ENCODE measurements at places on chromosomes 13 and 19.

DNA sequence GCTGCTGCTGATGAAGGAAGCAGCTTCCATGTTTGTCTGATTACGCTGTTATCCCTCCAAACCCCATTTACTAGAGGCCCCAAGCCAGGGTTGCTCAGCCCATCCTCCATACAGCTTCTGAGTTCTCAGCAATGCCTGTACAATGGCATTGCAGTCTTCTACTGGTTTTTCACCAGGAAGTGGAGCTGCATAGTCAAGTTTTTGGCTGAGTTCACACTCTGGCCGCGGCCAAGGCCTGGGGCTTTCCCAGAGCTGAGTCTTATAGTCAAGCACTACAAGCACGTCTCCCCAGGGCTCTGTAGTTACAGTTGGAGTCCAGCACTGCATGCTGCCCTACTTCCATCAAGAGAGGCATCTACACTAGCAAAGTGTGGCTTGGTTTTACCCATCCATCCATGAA, 182.5 kb downstream of the POU4F1 start:
- DNase-seq = no peak

DNA sequence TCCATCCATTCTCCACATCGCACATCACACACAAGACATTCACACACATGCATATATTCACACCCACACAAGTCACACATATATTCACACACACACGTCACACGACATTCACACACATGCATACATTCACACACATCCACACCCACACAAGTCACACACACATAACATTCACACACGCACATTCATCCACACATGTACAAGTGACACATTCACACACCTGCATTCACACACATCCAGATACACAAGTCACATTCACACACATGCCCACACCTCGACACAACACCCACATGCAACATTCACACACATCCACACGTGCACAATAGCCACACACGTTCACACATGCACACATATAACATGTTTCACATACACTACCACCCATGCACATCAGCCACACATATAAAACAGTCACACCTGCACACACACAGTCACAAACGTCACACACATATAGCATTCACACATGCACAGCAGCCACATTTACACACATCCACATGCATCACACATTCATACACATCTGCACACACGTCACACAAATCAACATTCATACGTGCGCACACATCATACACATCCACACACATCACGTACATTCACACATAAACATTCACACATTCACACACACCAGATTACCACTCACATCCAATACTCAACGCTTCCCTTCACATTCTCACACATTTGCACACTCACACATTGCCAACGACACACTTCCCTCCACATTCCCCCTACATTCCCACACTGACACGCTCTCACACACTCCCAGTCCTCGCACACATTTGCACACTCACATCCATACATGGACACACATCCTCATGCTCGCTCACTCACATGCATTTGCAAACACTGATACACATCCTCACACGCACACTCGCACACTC, 41.0 kb downstream of the ANKRD10 start:
- no peak for DNase-seq

GRCh38 chr13:23867027-23867491, 22.1 kb downstream of the MIPEP start:
- no peak for DNase-seq

- DNase-seq = no peak
These were observed 29.5 kb downstream of the UNC13A start for GRCh38 chr19:17658666-17659065.

- DNase-seq = no peak
These were observed 48.1 kb downstream of the PSG1 start for GRCh38 chr19:42831221-42832019.

- no peak for DNase-seq
These were observed 1.9 kb upstream of the LMTK3 start for GRCh38 chr19:48513289-48514122.

DNA sequence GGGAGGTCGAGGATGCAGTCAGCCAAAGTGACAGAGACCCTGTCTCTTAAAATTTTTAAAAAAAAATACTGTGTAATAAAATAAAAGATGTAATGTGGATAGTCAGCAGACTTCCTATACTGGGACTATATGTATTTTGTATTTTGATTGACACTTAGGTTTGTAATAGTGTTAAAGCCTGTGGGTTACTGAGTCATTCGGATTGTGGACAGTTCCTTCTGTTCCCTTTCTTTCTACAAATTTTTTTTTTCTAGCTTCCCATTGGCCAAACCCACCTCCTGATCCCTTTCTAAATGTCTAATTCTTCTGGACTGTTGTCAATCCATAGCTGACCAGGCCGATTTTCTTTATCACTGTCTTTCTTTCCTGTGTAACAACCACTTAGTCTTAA, 108.0 kb downstream of the DNAJC3 start:
- DNase-seq = no peak

DNA sequence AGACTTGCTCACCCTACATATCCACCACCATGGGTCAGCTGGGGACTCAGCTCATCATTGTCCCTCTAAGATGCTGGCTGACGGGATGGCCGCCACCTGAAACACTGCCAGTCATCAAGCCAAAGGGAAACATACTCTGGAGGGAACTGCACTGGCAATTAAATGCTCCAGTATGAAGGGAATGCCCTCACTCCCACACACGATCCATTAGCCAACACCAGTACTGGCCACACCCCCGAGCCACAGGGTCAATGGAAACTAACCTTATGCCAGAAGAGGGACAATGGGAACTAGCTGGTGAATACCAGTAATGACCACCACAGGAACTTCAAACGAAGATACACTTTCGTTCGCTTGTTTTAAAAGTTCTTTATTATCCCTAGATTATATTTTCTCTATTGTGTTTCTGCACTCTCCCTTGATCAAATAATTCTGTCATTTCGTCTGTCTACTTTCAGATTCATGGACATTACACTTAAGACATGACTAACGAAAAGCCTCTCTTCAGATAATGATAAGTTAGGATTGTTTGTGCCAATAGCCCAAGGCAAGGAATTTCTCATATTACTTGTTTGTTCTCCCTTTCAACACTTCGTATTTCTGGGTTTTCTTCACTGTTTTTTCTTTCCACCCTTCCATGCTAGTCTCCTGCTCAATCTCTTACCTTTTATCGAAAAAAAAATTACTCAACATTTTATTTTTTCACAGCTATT, 1.7 kb upstream of the ZNF507 start:
- no peak for DNase-seq

DNA sequence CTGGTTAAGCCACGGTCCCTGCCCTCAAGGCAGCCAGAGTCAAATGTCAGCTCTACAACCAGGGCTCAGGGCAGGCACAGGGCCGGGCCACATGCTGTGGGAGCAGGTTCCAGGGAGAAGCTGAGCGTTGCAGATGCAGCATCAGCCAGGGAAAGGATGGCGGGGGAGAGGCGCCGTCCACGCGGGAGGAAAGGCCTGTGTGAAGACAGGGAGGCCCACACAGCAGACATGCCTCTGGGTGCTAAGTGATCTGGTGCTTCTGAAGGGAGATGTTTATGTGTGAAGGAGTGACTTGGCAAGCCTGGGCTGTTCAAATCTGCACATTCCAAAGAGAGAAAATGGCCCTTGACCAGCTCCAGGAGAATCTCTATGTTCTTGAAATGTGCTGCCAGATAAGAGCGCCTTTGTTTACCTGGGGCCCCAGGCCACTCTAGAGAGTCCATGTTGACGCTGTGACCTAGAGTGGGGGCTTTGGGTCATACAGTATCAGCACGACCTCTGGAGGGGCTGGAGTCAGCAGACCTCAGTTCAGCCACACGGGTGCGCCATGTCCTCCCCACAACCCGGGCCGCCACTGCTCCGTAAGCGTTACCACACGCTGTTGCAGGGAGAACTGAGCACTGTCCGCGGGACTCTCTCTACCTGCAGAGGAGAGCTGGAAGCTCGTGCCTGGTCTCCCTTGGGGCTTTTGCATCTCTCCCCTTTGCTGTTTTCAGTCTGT, 15.9 kb upstream of the ATF5 start:
- no peak for DNase-seq

GRCh38 chr13:27977476-27978300, 8.6 kb upstream of the CDX2 start:
- no peak for DNase-seq

- no peak for DNase-seq
These were observed 431.2 kb downstream of the KCTD12 start for GRCh38 chr13:76454991-76455390.

DNA sequence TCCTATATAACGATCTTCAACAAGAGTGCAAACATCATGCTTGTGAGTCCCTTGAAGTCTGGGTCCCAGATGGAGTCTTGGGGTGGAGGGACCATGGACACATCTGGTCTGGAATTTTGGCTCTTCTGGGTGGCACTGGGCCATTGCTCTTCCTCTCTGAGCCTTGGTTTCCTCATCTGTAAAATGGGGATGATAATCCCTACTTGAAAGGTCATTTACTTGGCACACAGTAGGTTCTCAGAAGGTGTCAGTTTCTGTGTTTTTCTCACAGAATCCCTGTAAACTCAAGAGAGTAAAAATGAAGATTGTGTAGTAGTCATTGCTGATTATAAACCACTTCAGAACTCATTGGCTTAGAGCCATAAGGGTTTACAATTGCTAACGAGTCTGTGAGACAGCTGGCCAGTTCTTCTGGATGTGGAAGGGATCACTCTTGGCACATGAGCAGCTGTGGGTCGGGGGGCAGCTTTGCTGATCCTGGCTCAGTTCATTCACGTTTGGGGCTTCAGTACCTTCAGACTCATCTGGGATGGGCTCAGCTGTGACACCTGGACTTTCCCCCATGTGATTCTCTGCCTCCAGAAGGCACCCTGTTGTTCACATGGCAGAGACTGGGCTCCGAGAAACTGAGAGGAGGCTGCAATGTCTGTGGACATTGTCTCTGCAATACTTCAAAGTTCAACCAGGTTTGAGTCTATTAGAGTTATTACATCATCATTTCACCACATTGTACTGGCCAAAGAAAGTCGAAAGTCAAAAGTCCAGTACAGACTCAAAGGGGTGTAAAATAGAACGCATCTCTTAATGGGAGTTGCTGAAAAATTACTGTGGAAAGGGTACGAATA, 7.8 kb downstream of the CYP4F12 start:
- DNase-seq = no peak

- DNase-seq = no peak
These were observed 287.1 kb downstream of the OXGR1 start for GRCh38 chr13:96707146-96707545.

GRCh38 chr13:58583966-58584365, 952.4 kb downstream of the PCDH17 start:
- DNase-seq = no peak

DNA sequence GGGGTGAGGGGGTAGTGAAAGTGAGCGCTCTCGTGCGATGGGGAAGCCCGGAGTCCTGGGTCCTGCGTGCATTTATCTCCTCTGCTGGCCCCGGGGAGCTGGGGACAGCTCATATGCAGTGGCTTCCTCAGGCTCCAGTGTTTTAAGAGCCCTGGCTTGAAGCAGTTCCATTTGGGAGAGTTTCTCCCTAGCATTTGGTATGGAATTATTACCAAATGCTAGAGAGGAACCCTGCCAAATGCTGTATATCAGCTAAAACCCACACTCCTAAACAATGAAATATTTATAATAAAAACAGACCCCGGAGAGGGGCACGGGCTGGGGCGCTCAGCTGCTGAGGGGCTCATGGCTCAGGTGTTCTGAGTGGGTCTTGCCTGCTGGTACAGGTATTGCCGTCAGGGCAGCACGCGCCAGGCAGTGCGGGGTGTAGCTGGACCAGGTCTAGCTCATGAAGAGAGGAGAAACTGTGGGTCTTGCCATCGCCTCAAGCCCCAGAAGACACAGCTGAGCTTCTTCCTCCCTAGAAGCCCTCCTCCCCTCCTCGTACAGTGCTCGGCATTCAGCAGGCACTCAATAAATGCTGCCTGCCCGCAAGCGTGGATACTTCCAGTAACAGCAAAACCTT, 163.6 kb upstream of the ZNF536 start:
- DNase-seq = no peak

- no peak for DNase-seq
These were observed 386 bp downstream of the GIPR start for GRCh38 chr19:45668342-45668871.

- DNase-seq = no peak
These were observed 778 bp downstream of the ZNF230 start for GRCh38 chr19:44003461-44004009.

- no peak for DNase-seq
These were observed 1.7 kb downstream of the ATP13A1 start for GRCh38 chr19:19661675-19662251.

GRCh38 chr13:52974711-52975110, 53.9 kb upstream of the OLFM4 start:
- no peak for DNase-seq

DNA sequence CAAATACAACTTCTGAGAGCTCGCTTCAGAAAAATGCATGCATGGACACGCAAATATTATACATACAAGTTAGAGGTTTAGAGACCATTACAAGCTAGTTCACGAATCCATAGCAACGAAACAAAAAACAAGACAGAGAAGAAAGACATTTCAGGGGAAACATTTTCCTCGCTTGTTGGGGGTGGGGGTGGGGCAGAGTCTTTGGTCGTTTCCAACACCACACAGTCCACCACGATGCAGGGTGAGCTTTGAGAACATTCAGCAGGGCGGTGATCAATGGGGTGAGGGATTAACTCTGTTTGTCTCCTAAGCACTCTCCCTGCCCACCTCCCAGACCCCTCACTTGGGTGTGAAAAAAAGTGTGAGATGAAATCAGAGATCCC, 651 bp downstream of the OXGR1 start:
- DNase-seq = no peak

GRCh38 chr13:74683411-74683810, 549.2 kb upstream of the KLF12 start:
- no peak for DNase-seq

- peak; percentile 16 for DNase-seq
These were observed 708 bp upstream of the ERCC1 start for GRCh38 chr19:45424191-45425058.

DNA sequence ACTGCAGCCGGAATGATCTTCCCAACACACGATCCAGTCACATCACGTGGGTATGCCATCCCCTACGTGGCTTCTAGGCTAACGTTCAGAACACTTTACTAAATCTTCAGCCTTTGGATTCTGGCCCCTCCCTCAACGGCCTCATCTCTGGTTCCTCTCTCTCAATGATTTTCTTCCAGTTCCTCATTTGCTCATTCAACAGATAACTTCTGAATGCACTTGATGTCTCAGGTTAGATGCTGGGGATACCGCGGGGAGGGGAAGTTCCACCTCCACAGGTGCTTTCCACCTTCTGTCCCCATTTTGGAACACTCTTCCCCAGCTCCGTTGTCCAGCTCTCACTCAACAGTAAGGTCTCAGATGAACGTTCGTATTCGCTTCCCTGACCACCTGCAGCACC, 66.1 kb downstream of the ATP7B start:
- DNase-seq = no peak
